Activated T-cell treated with anti-CD3 and anti-CD28 coated beads, Interleukin-2, amount 50 U/mL, for 72 hours (primary cell): ENCODE measurements at places on chromosomes 7 and 10.

- DNase-seq: peak; percentile 61
Observed at GRCh38 chr10:96395931-96396877, 37.4 kb upstream of the OPALIN start.

DNA sequence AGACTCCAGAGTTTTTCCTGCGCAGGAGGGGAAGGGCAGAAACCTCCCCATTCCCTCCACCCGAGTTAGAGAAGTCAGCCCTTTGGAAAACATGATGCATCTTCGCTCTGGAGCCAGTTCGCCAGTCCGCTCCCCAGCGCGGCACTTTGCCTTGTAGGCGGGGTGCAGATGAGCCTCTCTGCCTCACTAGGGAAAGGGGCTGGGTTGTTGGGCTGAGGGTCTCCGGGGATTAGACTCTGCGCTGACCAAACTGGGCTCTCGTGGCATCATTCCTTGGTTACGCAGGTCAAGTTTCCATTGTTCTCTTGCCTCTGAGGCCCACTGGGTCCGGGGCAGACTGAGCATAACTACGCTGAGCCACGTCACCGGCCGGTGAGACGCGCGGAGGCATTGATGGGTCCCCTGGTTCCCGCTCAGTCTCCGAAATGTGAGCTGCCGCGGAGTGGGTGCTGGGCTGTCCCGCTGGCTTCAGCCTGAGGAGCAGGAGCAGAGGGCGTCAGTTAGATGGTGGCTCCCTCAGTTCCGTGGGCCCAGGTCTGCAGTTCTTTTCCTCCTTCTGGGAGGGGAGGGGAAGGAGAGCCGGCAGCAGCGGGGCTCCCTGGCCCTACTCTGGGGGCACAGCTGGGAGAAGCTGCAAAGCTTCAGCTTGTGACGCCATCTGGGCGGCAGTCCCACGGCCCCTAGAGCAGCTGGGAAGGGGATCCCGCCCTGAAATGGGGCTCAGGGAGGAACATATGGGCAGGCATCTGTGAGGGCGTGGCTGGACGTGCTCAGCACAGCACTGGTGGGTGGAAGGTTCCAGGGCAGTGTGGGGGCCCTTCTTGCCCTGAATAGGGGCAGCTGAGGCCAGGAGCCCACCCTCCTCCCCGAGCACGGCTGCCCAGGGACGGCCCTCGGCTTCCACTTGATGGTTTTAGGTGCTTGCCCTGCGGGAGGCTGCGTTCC, 121.3 kb upstream of the BTBD16 start:
- DNase-seq: no peak

- peak; percentile 10 for DNase-seq
Observed at GRCh38 chr10:61283066-61283465, 170.1 kb downstream of the TMEM26 start.

- no peak for DNase-seq
Observed at GRCh38 chr10:13882119-13882711, 295.4 kb downstream of the PRPF18 start.

DNA sequence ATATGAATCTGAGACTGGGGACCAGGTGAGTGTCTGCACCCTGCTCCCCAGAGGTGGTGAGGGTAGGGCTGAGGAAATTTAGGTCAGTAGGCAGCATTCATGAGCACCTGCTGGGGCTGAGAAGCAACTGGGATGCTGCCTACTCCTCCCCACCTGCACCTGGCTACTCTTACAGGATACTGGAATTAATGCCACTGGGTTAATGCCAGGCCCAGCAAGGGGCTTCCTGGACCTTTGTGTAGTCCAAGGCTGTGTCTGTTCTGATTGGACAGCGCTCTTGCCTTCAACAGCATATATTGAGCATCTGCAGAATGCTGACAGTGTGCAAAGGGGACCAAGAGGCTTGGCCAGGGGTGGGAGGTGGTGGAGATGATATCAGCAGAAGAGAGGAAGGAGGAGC, 32.1 kb downstream of the ADCYAP1R1 start:
- DNase-seq: no peak

- no peak for DNase-seq
Observed at GRCh38 chr7:2071133-2071832, 161.5 kb downstream of the MAD1L1 start.

GRCh38 chr7:5404421-5404826, 19.2 kb downstream of the TNRC18 start:
- no peak for DNase-seq

DNA sequence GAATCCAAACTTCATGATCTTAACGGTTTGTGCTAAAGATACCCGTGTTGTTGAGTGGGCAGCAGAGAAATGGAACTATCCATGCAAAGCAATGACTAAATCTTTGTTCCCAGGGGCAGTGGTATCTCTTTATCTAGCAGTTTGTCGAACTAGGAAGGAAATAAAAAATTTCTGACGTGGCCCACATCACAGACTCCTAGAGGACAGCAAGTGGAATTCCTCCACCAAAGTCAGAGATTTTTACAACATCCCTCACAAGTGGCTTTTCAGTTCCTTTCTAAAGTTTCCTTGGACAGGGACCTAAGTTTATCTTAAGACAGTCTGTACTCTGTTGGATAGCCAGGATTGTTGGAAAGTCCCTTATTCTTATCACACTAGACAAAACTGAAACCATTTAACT, 136.0 kb downstream of the RAPGEF5 start:
- no peak for DNase-seq

- DNase-seq: no peak
Observed at GRCh38 chr7:108090791-108091460, 39.2 kb downstream of the LAMB4 start.

GRCh38 chr7:69898189-69898588, 299.9 kb downstream of the AUTS2 start:
- DNase-seq: no peak

DNA sequence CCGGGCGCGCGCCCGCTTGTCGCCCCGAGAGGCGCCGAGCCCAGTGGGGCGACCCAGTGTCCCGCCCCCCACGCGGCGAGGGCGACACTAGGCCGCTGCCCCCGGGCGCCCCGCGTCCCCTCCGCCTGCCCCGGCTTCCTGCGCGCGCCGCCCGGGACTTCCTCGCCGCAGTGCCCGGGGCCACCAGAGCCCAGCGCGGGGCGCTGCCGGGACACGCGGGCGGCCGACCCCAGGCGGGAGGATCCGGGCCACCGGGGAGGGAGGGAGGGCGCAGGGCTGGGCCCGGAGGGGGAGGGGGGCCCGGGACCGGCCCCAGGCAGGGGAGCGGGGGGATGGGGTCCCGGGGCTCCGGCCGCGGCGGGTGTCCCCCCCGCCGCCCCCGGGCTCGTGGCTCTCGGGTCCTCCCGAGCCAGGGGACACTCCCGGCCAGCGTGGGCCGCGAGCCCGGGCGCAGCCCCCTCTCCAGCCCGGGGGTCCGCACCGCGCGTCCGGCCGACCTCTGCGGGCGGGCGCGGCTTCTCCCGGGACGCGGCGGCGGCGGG, 435 bp upstream of the PWWP2B start:
- DNase-seq: peak; percentile 79

DNA sequence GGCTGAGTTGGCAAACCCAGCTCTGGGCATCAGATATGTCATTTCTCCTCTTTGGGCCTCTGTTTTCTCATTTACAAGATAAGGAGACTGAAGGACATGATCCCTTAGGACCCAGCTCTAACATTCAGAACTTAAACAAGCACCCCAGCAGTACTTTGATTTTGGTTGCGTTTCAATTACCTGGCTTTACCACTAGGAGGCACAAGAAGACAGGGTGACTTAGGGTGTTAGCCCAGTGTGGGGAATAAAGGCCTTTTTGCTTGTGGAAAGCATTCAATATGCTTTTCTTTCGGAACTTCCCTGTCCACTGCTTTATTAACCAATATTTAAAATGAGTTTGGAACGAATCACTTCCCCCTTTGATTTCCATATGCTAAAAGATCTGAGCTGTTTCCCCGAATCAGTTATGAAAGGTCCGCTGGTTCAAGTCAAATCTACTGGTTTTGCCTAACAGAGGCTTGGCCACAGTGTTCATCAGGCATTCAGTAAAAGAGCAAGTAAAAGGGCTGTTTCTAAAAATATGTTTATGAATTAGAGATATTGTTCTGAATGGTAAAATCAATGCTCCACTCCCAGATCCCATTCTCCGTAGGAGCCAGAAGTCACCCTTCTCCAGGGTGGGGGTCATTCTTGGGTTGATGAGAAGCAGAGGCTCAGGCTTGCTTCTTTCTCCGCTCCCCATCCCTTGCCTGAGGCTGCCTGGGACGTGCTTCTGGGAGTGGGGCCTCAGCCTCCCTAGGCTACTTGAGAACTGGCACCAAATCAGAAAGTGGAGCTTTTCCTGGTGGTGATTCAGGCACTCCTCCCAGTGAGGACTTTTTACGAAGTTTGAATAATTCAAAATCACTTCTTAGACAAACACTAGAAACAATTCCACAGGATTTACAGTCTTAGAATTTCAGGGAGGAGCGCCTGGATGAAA, 105.5 kb downstream of the MYOF start:
- peak; percentile 52 for DNase-seq

- peak; percentile 29 for DNase-seq
Observed at GRCh38 chr7:99386584-99387238, 12.2 kb downstream of the ARPC1B start.

GRCh38 chr7:55127622-55128081, 108.8 kb downstream of the EGFR start:
- no peak for DNase-seq

DNA sequence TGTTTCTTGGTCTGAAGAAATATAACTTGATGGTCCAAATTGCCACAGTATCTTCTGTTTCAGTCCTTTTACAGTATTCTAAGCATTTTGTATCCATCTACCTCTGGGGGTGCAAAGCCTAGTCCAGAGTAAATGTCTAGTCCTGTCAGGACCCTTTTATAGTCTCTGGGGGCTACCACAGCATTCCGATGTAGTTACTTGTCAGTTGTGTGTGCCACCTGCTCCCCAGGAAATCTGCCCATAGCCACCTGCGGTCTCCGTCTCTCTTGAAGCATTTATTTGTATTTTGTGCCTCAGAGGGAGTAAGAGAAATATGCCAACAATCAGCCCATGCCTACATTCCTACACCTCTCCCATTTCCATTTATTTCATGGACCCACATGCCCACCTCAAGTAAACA, 12.8 kb downstream of the AGBL3 start:
- DNase-seq: no peak

DNA sequence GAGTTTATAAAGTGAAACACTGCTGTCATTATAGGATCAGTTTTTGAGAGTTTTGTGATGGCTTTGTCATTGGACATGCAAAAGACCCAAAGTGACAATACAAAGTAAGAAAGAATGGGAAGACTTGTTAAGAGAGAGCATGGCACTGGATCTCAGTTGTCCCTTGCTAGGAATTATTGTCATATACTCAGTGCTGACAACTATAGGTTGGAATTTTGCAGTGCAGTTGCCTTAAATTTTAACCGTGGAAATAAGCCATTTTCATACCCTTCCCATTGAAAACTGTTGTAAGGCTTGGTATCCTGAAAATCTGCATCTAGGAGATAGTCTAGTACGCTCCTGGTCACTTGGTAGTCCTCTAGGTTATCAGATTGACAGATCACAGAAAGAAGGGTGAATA, 1156.7 kb downstream of the GATA3 start:
- DNase-seq: no peak

GRCh38 chr10:19944911-19945663, 128.9 kb downstream of the PLXDC2 start:
- no peak for DNase-seq

DNA sequence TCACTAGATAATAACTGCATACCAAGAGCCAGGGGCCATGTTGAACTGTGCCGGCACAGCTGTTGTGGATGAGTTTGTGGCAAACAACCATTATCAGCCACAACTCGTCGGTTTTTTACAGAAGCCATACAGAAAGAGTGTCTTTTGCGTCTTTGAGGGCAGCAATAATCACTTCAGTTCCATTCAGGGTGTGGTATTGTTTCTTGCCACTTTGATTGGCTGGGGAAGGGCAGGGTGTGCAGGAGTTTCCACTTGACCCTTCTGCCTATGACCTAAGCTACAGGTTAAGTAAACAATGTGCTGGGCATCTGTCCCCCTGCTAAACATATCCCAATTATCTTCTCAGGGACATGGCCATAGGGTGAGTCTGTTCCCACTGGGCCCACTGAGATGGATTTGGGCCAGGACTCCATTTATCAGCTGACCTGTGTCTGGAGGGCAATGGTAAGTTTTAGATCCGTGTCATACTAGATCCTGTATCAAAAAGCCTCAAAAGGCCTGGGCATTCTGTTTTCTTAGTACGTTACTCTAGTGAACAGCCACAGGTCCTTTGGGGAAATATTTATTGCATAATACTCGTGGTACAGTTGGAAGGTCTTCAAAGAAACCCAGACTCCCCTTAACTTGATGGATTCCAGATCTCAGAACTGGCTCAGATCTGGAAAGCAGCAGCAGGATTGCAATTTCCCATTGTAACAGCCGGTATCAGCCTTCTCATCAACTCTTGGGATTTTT, 15.9 kb downstream of the ZNF3 start:
- DNase-seq: no peak

DNA sequence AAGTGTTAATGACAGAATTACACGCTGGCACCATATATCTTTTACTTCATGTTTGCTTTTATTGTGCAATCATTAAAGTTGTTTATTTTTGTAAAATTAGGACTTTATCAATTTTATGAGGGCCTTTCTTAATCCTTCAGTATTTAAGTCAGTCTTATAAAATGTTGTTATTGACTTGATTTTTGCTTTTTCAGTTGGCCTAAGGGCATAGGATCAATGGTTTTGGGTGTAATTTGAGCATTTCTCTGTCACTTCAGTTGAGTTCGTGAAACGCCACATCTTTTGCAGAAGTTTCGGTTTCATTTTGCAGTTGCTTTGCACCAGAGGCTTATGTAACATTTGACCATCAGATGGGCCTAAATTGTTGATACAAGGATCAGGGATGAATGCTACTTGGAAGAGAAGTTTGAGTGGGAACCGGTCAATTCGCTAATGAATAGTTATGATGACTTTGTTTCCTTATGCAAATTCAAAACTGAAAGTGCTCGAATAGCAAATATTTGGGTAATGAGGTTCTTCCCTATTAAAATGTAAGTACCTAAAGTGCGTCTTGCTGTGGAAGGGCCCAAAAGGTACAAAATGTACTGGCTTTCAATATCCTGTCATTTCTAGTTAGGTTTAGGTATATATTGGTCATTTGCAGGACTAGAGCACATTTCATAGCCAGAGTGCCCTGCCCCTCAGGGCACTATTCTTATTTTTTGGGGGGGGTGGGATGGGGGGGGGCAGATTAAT, 340.9 kb downstream of the LRMDA start:
- DNase-seq: no peak

DNA sequence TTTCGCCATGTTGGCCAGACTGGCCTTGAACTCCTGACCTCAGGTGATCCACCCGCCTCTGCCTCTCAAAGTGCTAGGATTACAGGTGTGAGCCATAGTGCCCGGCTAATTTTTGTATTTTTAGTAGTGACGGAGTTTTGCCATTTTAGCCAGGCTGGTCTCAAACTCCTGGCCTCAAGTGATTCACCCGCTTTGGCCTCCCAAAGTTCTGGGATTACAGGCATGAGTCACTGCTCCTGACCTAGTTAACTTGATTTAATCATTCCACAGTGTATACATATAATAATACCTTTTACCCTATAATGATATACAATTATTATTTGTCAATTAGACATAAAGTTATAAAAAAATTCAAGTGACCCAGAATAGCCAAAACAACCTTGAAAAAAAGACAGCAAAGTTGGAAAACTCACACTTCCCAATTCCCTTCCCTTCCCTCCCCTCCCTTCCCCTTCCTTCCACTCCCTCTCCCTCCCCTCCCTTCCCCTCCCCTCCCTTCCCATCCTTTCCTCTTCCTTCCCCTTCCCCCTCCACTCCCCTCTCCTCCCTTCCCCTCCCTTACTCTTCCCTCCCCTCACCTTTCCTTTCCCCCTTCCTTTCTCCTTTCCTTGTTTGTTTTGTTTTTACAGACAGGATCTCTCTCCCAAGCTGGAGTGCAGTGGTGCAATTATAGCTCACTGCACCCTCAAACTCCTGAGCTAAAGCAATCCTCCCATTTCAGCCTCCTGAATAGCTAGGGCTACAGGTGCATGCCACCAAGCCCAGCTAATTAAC, 14.8 kb upstream of the ZMIZ2 start:
- no peak for DNase-seq

GRCh38 chr10:118955531-118955930, 74.0 kb upstream of the NANOS1 start:
- no peak for DNase-seq
